ENCODE measurements at places on chromosomes 16 and 17. TPM values are rescaled to one million over a fixed set of nuclear protein-coding genes. Genes with fewer than 3 reads are reported as not detected.

DNA sequence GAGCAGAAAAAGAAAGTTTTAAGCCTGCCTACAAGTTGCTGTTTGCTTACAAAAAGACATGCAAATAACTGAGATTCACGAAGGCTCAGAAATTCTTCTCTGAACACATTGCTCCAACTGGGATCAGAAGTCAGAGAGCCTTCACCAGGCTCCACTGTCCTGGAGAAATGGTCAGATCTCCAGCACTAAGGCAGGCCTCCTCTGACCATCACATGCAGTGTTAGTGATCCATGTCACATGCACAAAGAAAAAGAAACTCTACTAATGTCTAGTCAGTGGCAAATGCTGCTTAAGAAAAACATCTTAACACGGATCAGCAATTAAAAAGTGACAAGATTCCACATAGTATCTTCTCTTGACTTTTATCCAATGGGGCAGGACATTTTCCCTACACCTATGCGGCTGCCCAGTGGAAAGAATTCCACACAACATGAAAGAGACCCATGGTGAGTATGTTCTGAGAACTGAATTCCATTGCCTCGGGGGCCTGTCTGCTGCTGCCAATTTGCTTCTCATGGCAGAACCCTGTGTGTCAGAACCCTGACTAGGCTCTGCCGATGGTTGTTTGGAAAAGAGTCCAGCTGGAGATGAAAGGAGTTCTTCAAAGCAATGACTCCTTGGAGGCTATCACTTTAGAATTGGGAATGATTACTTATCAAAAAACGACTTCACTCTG is 96.6 kb downstream of the HIC1 start:
- no peaks in the 10 kb centered on the region for H3K27me3 ChIP-seq
- no peak overlapping the region for H3K4me3 ChIP-seq
- no peaks in the 10 kb centered on the region for H3K4me1 ChIP-seq

GRCh38 chr17:35875072-35875799 is 4.9 kb downstream of the CCL5 start:
- H3K27me3 ChIP-seq, result no peaks in the 10 kb centered on the region
- no peak for DNase-seq
- H3K27ac ChIP-seq, result no peak overlapping the region
- no peaks in the 10 kb centered on the region for H3K36me3 ChIP-seq

DNA sequence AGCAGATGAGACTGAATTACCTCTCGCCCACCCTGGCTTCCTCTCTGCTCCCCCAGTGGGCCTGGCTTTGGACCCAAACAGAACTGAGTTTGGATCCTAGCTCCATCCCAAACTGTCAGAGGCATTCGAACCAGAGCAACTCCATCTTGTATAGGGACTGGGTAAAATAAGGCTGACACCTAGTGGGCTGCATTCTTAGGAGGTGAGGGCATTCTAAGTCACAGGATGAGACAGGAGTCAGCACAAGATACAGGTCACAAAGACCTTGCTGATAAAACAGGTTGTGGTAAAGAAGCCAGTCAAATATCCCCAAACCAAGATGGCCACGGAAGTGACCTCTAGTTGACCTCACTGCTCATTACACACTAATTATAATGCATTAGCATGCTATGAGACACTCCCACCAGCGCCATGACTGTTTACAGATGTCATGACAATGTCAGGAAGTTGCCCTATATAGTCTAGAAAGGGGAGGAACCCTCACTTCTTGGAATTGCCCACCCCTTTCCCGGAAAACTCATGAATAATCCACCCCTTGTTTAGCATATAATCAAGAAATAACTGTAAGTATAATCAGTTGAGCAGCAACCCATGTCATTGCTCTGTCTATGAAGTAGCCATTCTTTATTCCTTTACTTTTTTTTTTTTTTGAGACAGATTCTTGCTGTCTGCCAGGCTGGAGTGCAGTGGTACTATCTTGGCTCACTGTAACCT is 44.4 kb downstream of the LYRM1 start:
- no peaks in the 10 kb centered on the region for H3K27me3 ChIP-seq
- H3K36me3 ChIP-seq, result no peaks in the 10 kb centered on the region
- no peaks in the 10 kb centered on the region for H3K4me1 ChIP-seq
- DNase-seq, result no peak
- H3K4me3 ChIP-seq, result no peak overlapping the region

GRCh38 chr17:164303-165235 is 16.9 kb downstream of the DOC2B start:
- DNase-seq, result peak; percentile 90
- H3K4me3 ChIP-seq, result no peak overlapping the region
- H3K4me1 ChIP-seq, result no peaks in the 10 kb centered on the region

DNA sequence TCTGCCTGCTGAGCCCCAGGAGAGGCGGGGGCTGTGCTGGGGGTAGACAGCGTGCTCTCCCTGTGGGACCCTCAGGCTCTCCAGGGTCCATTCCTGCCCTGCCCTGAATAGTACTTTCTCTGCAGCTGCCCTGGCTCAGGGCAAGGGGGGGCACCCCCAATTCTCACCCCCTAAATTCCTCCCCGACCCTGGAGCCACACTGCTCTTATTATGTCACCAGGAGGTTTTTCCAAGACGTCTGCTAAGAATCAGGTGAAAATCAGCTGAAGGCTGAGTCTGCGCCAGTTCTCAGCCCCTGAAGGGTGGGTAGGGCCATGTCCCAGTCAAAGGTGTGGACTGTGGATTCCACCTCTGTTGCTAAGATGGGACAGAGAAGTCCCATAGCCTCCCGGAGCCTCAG is 49.9 kb upstream of the MAP3K14 start:
- H3K4me1 ChIP-seq, result peaks cover 2% of the 10 kb centered on the region
- H3K36me3 ChIP-seq, result no peaks in the 10 kb centered on the region
- H3K27me3 ChIP-seq, result no peaks in the 10 kb centered on the region

DNA sequence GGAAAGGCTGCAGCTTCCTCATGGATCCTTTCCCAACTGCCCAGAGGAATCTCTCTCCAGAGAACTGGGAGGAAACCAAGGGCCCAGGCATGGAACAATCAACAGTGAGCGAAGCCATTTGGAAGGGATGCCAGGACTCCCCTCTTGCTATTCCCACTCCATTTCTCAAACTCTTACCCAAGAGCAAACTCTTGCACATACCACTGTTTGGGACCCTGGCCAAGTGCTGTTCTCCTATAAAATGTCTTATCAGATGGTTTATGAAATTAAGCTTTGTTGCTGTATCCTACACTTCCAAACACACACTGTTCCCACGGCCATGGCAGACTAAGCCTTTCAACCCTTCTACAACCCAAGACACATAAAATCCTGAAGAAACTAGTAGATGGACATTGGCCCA is 48.3 kb upstream of the AXIN2 start:
- no peaks in the 10 kb centered on the region for H3K27me3 ChIP-seq
- no peak overlapping the region for H3K27ac ChIP-seq
- no peak overlapping the region for H3K4me3 ChIP-seq
- no peaks in the 10 kb centered on the region for H3K36me3 ChIP-seq

- no peak overlapping the region for H3K4me3 ChIP-seq
- H3K4me1 ChIP-seq, result no peaks in the 10 kb centered on the region
- DNase-seq, result no peak
- H3K36me3 ChIP-seq, result no peaks in the 10 kb centered on the region
- H3K27me3 ChIP-seq, result no peaks in the 10 kb centered on the region
Measured at GRCh38 chr17:74954665-74955421, 17.7 kb downstream of the HID1 start.

DNA sequence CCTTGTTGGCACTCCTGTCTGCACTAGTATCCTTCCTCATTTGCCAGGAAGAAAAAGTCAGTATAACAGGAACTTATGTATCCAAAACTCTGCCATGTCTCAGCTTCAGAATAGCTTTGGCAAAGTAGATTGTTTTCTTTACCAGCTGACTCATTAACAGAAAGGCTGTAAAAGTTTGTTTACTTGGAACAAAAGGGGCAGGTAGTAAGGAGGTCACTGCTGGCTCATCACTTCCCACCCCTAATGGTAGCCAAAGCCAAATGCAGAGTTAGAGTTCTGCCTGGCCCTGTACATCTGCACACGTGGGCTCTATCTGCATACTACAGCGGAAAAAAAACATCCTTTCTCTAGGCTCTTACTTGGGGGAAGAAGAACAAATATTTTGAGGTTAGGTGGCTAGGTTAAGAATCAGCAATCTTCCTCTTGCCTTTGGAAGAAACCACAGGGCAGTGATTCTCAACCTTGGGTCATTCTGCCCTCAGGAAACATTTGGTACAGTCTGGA is 90.9 kb upstream of the BCAR1 start:
- H3K27ac ChIP-seq, result peak overlapping the region; percentile 80
- DNase-seq, result peak; percentile 56
- H3K4me3 ChIP-seq, result no peak overlapping the region
- peaks cover 21% of the 10 kb centered on the region for H3K4me1 ChIP-seq

DNA sequence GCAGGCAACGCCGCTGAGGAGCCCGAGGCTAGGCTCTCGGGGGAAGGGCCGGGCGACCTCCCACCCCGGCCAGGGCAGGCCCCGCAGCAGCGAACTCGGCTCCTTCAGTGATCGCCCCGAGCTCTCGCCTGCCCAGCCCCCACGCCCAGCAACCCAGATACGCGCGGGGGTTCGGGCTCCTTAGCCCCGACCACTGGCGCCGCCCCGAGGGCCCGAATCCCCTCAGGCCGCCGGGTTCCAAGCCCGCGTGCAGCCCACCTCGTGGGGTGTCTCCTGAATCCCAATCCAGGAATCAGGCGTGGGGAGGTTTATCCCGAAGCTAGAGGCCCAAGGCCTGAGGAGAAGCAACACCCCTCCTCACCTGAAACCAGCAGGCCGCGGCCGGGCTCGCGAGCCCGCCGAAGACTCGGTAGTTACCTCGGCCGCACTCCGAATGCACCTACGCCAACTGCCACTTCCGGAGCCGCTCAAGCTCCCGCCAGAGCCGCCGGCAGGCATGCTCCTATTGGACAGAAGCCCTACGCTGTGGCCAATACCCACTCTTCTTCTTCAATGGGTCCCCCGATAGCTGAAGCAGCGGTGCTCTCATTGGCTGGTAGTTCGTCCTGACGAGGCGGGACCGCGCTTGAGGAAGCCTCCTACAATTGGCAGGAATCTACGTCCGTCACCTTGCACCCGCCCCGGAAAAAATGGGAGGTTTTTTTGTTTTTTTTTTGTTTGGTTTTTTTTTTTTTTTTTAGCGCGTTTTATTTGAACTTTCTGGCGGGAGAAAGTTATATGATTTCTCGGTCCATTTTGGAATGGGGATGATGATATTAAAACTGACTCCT is at the start of gene RFWD3:
RFWD3 (minus strand) TSS at position 453 of the 830 bp plus-strand sequence. CDS start 5,428 bp downstream, outside the sequence.
- H3K4me1 ChIP-seq, result no peaks in the 10 kb centered on the region
- H3K36me3 ChIP-seq, result peaks cover 13% of the 10 kb centered on the region
- no peaks in the 10 kb centered on the region for H3K27me3 ChIP-seq
- H3K27ac ChIP-seq, result peak within 1 kb of the TSS; percentile 43

- H3K27me3 ChIP-seq, result no peaks in the 10 kb centered on the region
- H3K4me1 ChIP-seq, result peaks cover 19% of the 10 kb centered on the region
- H3K4me3 ChIP-seq, result no peak overlapping the region
- H3K27ac ChIP-seq, result no peak overlapping the region
Measured at GRCh38 chr17:46158323-46159296, 34.6 kb downstream of the KANSL1 start.

- no peaks in the 10 kb centered on the region for H3K4me1 ChIP-seq
- no peak overlapping the region for H3K27ac ChIP-seq
- peaks cover 3% of the 10 kb centered on the region for H3K36me3 ChIP-seq
- DNase-seq, result peak; percentile 85
- H3K27me3 ChIP-seq, result no peaks in the 10 kb centered on the region
Measured at GRCh38 chr17:63406689-63407330, 39.3 kb downstream of the CYB561 start.

IL34 gene
- polyA plus RNA-seq, result 5.9 TPM

SDR42E2 gene
- polyA plus RNA-seq, result not detected

RBFOX1 gene
- 0.24 TPM for polyA plus RNA-seq

SLC13A2 gene
- polyA plus RNA-seq, result 69.0 TPM
